ENCODE measurements at places on chromosomes 3 and 15.

DNA sequence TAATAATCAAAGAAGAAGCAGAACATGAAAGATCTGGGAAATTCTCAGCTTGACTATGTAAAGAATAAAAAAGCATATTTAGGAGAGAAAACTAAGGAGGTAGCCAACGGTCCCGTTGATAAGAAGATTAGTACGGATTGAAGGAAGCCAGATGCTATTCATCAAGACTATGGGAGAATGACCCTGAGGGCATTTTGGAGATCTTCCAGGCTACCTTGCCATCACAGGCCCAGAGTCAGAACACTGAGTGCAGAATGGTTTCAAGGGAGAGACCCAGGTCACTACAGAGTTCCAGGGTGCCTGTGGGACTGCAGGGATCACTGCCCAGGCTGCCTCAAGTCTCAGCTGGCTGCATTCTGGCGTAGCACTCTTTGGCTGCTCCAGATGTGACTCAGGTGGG, 752.9 kb upstream of the ARPP21 start:
- DNase-seq, result no peak

DNA sequence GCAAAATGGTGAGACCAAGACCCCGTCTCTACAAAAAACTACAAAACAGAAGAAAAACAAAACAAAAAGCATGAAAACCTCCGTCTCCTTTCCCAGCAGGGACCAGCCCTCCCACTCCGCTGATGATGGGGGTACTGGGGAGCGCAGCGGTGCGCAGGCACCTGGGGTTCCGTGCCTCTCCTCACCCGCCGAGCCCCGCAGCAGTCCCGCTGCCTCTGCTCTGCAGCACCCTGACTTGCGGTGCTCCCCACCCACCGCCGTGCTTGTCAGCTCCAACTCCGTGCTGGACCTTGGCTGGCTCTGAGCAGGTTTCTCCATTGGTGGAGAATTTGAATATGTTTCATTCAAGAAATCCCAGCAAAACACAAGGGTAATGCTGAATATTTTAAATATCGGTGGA, 46.7 kb upstream of the ATP10A start:
- DNase-seq, result no peak

GRCh38 chr15:59941612-59942011, 62.5 kb upstream of the FOXB1 start:
- no peak for DNase-seq

DNA sequence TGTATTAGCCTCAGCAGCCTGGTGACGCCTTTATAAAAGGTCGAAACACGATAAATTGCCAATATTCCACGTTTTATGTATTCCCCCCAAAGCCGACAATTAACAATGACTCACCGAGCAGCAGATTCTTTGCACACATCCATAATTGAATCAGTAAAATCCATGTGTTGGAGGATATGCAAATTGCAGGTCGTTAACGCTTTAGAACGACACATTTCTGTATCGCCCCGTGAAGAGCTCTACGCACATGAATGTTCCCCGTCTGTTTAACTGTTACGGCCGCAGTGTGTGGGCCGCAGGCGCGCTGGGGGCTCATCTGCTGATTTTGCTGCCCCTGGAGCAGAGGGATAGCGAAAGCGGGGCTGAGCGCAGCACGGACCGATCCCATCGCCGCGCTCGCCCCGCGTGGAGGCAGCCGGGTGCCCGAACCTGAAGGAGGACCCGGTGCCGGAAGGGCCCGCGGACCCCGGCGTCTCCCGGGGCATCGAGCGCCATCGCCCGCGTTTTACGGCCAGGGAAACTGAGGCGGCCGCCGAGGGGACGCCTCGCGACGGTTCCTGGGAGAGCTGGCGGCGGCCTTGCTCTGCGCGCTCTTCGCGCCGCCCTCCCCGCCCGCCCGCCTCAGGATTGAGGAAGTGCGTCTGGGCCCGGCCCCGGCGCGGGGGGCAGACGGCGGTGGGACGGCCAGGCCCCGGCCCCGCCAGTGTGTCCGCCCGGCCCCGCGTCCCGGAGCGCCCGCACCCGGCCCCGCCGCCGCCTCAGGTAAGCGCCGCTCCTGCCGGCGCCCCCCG, at the start of gene LRRK1:
TSS of gene LRRK1 (plus strand) at position 668 of the 791 bp plus-strand sequence. CDS start 5,276 bp downstream, outside the sequence.
- DNase-seq, result peak; percentile 33

All from activated T-cell treated with anti-CD3 and anti-CD28 coated beads, Interleukin-2, amount 50 U/mL, for 1 hour (primary cell).